Fibroblast of the conjunctiva (primary cell): ENCODE measurements at places on chromosomes 16 and 17.

DNA sequence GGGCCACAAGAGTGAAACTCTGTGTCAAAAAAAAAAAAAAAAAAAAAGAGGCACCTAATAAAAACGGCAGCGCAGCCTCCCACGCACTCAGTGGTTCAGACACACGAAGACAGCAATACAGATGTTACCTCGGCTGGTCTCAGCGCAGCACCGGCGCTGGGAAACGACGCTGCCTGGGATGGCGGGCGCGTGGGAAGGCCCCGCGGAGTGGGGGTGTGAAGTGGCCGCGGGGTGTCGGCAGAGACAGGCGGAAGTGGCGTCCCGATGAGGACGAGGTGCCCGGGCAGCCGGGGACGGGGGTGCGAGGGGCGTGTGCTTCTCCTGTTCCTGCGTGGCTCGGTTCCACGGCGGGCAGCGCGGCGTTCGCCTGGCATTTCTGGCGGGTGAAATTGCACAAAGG, 179.4 kb downstream of the BANP start:
- DNase-seq: no peak

GRCh38 chr16:81384006-81384405, 60.6 kb upstream of the CMIP start:
- peak; percentile 35 for DNase-seq

- DNase-seq: no peak
Measured at GRCh38 chr16:56603589-56603988, 4.8 kb upstream of the MT2A start.

- DNase-seq: peak; percentile 81
Measured at GRCh38 chr16:57341441-57342303, 16.9 kb upstream of the CCL22 start.
